ENCODE measurements at places on chromosomes 4 and X.

DNA sequence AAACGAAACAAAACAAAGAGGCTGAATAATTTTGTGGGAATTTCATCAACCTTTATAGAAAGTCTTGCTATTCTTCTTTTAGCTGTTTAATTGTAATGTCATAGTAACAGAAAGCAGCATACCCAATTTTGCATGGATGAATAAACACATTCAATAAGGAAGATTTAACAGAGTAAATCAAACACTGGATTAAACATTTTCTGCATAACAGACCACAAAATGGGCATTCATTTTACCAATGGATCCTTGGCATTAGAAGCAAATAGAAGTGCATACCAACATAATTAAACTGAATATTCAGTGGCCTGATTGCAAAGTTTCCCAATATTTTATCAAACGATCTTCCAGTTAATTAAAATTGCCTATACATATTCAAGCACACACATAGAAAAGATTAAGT is 4.4 kb upstream of the CHM start:
- peaks cover 3% of the 10 kb centered on the region for H3K4me1 ChIP-seq
- DNase-seq, result no peak
- H3K27ac ChIP-seq, result no peak overlapping the region
- H3K36me3 ChIP-seq, result no peaks in the 10 kb centered on the region
- no peak overlapping the region for H3K4me3 ChIP-seq

DNA sequence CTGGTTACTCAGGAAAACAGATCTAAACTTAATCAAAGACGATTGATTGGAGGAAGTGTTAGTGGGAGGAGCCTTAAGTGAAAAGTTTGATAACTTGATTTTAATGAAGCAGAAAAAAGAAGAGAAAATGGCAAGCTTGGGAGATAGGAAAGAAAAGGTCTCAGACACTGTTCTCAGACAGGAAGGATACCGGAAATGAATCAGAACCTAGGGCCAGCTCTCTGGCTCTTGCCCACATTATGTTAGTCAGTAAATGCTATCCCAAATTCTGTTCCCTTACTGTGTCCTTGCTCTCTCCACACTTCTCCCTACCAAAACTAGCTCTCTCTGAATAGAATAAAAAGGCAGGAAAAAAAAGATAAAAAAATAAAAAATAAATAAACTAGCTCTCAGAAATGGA is 48.6 kb upstream of the TMEM164 start:
- no peak overlapping the region for H3K27ac ChIP-seq
- DNase-seq, result no peak
- H3K36me3 ChIP-seq, result no peaks in the 10 kb centered on the region
- peaks cover 22% of the 10 kb centered on the region for H3K4me1 ChIP-seq

DNA sequence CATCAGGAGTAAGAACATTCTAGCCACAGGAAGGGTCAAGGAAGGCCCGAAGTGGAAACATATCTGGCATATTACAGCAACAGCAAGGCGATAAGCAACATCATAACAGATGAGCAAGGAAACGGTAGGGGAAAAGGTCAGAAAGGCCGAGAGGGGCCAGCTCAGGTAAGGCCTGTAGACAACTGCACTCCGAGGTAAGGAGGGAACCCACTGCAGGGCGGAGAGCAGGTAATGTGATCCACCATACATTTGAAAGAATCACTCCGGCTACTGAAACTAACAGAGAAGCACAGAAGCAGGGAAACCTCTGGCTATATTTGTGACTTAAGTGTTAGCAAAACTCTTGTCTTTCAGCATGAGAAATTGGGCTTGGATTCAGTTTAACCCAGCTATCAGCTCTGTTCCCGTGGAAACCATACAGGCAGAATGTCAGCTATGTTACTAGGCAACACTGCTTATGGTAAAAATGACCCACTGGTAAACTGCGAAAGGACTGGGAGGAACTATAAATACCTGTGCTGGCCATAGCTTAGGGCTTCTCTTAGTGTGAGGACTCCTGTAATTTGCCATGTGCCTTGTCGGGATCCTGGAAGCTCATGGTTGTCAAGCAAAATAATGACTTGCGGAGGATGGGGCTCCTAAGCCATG is 31.0 kb downstream of the FRYL start:
- H3K27ac ChIP-seq, result no peak overlapping the region
- DNase-seq, result no peak
- H3K4me3 ChIP-seq, result no peak overlapping the region
- H3K36me3 ChIP-seq, result peaks cover 21% of the 10 kb centered on the region
- H3K27me3 ChIP-seq, result no peaks in the 10 kb centered on the region

DNA sequence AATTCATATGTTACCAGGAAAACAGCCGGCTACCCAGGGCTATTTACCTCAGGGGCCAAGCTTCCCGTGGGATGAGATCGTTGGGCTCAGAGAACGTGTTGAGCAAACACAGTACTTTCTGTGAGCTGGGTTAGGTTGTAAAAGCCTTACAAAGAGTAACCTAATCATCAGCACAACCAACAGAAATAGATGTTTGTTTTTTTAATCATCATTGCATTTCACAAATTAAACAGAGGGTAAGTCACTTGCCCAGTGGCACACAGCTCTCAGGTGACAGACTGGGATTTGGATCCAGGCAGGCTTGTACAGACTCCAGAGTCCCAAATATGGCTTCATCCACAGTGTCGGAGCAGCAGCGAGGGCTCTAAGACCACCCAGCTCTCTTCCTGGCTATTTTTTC is 20.1 kb downstream of the SPON2 start:
- no peak overlapping the region for H3K27ac ChIP-seq
- peaks cover 2% of the 10 kb centered on the region for H3K36me3 ChIP-seq
- H3K27me3 ChIP-seq, result peaks cover 11% of the 10 kb centered on the region
- DNase-seq, result no peak
